Stimulated activated CD4-positive, alpha-beta T cell treated with anti-CD3 and anti-CD28 coated beads, Interleukin-2, amount 100 ng/mL, for 24 hours (primary cell): ENCODE measurements at places on chromosomes 7 and 10.
A peak's percentile ranks its signal among the peaks of the same experiment; 100 is the strongest.

- no peak for DNase-seq
Measured at GRCh38 chr10:47403446-47404318, 19.6 kb upstream of the ZNF488 start.

GRCh38 chr10:97659589-97659988, 19.1 kb downstream of the PI4K2A start:
- no peak for DNase-seq

DNA sequence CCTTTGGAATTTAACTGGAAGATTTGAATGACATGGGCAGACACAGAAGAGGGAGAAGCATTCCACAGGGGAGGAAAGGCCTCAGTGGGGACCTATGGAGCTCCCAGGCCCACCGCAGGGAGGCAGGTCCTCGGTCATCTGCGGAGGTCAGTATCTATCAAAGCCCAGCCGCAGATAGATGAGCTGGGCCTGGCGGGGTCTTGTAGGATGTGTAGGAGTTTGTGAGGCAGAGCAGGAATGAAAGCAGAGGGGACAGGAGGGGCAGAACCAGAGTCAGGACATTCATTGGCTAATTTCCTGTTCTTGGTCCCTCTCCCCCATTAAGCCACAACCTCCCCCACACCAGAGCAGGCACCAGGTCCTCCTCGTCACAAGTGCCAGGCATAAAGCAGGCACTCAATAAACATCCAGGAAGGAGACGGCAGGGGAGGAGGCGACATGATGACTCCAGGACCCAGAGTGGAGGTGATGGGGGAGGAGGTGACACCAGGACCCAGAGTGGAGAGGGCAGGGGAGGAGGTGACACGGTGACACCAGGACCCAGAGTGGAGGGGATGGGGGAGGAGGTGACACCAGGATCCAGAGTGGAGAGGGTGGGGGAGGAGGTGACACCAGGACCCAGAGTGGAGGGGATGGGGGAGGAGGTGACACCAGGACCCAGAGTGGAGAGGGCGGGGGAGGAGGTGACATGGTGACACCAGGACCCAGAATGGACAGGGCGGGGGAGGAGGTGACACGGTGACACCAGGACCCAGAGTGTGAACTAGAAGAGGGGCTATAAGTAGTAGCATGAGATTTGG, 83.7 kb upstream of the PDGFA start:
- DNase-seq = peak; percentile 56

DNA sequence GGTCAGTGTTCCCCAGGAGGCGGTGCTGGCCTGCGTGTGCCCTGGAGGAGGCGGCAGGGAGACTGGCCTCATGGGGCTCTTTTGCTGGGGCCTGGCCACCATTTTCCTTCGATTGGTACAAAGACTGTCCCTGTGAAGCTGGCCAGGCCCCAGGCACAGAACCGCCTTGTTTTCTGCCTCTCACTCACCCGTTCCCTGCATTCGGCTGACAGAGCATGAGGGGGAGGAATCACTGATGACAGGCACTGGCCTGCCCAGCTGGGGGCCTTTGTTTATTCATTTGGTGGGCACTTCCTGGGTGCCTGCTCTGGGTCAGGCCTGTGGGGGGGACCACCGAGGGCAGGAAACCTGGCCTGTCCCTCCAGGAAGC, 139.2 kb downstream of the FAM53B start:
- no peak for DNase-seq

- peak; percentile 9 for DNase-seq
Measured at GRCh38 chr7:129828989-129829736, 123.6 kb downstream of the UBE2H start.

DNA sequence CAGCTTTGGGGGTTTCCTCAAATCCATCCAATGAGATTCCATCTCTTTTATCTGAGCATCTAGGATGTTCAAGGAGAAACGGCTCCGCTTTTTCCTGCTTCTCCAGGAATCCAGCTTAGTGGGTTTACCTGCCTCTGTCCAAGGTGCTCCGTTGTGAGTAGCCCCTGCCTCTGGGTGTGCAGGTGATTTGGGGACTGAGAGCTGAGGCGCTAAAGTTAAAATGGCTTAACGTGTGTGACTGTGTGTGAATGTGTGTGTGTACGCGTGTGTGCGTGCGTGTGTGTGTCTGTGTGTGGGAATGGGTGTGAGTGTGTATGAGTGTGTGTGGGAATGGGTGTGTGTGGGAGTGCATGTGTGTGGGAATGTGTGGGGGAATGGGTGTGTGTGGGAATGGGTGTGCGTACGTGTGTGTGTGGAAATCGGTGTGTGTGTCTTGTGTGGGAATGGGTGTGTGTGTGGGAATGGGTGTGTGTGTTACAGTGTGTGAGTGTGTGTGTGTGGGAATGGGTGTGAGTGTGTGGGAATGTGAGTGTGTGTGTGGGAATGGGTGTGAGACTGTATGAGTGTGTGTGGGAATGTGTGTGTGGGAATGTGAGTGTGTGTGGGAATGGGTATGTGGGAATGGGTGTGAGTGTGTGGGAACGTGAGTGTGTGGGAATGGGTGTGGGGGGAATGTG, 90.2 kb upstream of the INSIG1 start:
- no peak for DNase-seq

GRCh38 chr10:119714484-119714816, 11.4 kb upstream of the INPP5F start:
- no peak for DNase-seq
